ENCODE measurements at places on chromosomes 2 and 18.

GRCh38 chr2:177262092-177262491 is 2.4 kb downstream of the NFE2L2 start:
- no peak for DNase-seq

DNA sequence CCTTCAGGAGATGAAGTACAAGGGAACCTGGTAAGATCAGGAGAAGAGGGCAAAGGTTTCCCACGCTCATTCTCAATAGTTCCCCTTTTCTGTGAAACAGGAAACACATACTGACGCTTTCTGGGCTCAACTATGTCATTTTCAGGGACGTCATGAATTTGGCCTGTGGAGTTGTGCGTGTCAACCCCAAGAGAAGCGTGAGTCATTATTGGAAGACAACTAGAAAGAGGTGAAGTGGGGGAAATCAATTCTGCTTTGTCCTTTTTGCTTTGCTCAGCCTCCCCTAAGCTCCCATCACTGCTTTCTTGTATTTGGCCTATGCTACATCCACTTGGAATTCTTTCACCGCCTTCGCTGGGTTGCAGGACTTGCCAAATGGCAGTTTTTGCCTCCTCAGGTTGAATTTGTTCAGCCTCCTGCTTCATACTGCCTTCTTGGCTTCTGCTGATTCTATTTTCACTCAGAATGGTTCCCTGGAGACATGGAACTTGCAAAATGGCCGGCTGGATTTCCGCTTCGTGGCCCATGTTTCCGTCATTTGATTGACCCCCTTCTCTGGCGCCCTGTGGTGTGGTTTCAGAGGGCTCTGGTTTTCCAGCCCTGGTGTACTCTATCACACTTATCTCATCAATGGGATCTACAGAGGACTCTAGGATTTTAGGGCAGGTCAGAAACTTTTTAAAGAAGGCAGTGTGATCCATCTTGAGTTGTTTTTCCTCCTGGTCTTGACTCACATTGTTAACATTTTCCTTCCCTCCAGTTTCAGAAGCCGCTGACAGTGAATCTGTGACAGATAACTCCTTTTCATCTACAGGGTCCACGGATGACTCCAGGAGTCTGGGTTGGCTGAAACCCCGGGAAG is 93.3 kb downstream of the ALPK2 start:
- DNase-seq = no peak

DNA sequence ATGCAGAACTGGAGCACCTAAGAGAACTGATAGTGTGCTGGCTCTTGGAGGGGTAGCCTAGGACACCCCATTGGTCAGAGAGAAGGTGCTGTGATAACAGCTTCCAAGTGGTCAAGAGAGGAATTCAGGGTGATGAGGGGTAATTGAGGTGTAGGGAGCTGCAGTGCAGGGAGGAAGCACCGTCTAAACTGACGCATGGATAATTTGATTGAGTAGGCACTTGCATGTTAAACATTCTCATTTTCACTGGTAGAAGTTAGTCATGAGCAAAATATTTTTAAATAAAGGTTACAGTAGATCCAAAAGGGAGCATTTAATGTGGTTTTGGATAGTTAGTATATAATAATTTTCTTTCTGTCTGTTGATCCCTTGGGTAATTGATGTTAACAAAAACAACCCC is 155.1 kb upstream of the TCF4 start:
- DNase-seq = no peak

DNA sequence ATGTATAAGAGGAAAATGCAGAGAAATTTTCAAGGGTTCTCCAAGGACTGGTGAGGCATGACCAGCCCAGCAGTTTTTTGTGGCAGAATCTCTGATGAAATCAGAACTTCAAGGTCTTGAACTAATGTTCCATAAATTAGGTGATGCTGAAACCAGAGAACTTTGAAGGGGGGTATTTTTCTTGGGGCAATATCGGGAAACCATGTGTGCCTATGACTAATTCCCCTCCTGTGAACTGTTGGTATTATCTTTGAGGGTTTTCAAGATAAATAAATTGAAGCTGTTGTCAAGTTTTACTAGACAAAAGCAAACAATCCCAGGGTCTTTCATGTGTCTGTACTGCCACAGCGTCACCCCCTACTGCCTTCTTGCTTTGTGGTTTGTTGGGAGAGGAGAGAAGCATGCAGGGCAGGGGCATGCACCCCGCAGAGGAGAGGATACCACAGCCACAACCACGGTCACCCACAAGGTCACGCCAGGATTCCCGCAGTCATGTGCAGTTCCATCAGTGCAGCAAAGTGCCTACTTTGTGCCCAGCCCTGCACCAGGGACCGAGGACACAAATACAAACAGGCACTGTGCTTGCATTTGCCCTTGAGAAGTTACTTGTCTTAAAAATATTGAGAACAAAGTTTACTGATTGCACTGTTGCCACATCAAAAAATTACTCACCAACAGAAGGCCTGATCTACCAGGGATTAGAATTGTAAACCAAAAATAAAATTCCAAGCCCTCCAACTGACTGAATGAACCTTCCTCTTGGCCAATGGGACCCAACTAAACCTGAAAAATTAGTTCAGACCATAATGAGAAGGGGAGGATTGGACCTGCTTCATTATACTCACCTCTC is 413.3 kb upstream of the TRIB2 start:
- DNase-seq = no peak

DNA sequence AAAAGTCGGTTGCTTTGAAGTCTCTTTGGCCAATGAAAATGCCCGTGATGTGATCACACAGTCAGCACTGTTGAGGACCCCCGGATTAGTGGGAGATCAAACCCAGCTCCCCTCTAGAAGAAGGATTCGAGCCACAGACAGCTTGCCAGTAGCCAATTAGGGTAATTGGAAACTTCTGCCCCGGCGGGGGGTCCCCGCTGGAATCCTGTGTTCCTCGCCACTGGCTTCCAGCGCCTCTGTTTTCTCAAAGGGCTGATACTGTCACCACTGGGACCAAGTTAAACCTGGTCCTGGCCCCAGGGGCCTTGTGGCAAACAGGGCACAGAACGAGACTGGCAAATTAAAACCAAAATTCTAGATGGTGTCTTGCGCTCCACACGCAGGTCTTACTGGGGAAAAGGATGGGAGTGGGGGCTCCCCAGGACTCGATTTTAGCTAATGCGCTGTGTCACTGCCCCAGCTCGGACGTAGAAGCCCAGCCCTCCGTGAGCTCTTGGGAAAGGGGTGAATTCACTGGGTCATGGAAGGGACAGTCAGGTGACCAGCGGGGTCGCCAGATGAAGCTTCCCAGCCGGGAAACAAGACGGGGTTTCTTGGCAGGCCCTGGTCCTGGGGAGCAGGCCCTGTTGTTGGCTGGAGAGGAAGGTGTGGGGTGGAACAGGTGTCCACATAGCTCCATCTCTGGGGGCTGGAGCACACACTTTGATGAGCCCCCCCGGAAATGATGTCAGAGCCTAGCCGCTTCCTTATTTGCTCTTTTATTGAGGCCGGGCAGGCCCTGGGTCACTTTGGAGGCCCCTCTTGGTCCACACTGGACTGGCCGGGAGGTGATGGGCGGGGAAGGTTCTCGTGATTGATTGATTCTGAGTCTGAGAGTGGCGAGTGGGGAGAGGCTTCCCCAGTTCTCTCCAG is 90.2 kb downstream of the SMAD7 start:
- DNase-seq = no peak

- no peak for DNase-seq
Measured at GRCh38 chr2:58215429-58215828, 25.7 kb downstream of the FANCL start.

GRCh38 chr2:121895723-121896571 is 140.5 kb downstream of the TSN start:
- DNase-seq = no peak

GRCh38 chr18:76363436-76364120 is 131.5 kb downstream of the ZNF516 start:
- no peak for DNase-seq

DNA sequence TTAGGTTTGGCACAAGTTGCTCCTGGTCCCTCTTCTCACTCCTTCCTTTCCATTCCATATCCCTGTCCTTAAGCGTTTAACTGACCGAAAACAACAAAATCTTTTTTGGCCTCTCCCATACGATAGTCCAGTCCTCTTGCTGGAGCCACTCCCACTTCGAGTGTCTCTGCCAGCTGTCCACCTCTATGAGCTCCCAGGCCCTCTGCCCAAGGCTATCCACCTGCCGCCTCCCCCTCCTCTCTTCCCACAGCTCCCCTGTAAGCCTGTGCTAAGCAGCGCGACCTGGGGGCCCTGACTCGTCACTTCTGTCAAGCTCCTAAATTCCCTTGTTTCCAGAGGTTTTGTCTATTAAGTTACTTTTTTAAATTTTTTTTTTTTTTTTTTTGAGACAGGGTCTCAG is 47.0 kb upstream of the FOSL2 start:
- DNase-seq = no peak

- DNase-seq = peak; percentile 78
Measured at GRCh38 chr2:111702119-111702803, 181.7 kb downstream of the ANAPC1 start.

DNA sequence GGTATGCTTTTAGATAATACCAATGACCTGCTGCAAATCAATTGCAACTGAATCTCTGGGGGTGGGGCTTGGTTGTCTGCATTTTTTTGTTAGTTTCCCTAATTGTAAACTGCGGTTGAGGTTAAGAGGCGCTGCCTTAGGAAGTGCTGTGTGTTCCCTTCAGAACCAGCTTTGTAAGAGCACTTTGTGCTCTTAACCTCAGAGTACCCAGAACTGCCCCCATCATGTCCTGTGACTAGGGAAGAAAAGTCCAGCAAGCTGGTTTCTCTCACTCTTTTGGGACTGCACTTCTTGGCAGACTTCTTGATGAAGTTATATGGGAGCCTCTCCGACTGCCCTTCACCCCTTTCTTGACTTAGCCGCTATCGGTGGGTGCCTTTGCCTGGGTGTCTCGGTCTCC is 245.5 kb upstream of the CXCR4 start:
- no peak for DNase-seq

GRCh38 chr2:131154071-131154531 is 49.0 kb downstream of the PLEKHB2 start:
- DNase-seq = peak; percentile 83

DNA sequence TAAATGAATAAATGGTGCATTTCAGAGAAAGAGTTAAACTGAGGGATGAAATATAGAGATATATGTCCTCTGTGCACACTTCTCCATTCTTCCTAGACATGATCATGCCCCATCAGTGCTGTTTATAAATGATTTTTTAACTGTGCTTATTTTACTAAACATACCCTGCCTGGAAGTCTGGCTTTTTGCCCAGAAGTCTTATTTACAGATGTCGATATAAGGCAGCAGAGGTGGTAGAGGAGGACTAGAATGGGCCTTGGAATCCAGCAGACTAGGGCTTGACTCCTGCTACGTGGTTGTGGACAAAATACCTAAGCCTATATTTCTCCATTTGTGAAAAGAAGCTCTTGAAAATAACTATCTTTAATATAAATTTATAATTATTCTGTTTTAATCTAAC is 355.5 kb downstream of the RAD51AP2 start:
- DNase-seq = no peak

- no peak for DNase-seq
Measured at GRCh38 chr2:161676902-161677496, 52.8 kb downstream of the SLC4A10 start.

All from stimulated activated effector memory CD8-positive, alpha-beta T cell treated with anti-CD3 and anti-CD28 coated beads, Interleukin-12 subunit alpha, Interleukin-12 subunit beta, amount 100 ng/mL, for 72 hours (primary cell).